ENCODE measurements at places on chromosomes 12 and 14.

DNA sequence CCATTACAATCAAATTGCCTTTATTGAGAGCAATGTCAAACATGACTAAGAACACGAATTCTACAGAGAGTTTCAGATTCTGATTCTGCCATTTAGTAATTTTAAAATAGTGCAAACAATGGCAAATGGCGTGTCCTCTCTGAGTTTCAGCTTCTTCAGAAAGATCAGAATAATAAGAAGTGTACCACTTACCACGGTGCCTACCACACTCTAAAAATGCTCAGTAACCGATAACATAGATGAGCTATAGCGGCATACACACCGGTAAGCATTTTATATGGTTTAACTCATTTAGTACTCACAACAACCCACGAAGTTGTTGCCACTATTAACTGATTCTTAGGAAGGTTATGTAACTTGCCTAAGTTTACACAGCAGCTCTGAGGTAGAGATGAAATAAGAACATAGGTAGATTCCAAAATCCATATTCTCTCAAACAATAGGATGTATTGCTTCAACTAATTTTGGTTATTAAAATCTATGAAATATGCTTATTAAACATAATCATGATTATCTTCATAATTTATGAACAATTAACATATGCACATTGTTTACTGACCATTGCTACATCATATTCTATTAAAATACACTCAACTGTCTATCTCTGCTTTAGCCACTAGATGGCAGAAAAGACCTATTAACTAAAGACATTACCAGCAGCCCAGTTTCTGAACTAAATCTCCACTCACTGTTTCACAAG is 38.3 kb downstream of the SLC6A15 start:
- no peak for DNase-seq

- DNase-seq = no peak
Measured at GRCh38 chr12:100216337-100216736, 15.7 kb downstream of the ACTR6 start.

GRCh38 chr14:72904840-72905561 is 11.1 kb upstream of the DPF3 start:
- no peak for DNase-seq

DNA sequence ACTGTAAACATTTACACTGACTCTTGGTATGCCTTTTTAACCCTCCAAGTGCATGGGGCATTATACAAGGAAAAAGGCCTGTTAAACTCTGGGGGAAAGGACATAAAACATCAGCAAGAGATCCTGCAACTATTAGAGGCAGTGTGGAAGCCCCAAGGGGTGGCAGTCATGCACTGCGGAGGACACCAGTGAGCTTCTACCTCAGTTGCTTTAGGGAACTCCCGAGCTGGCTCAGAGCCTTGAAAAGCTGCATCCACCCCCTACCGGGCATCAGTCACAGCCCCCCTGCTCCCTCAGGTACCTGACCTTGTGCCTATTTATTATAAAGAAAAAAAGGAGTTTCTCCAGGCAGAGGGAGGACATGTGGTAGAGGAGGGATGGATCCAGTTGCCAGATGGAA is 695.6 kb upstream of the LMO3 start:
- DNase-seq = no peak

DNA sequence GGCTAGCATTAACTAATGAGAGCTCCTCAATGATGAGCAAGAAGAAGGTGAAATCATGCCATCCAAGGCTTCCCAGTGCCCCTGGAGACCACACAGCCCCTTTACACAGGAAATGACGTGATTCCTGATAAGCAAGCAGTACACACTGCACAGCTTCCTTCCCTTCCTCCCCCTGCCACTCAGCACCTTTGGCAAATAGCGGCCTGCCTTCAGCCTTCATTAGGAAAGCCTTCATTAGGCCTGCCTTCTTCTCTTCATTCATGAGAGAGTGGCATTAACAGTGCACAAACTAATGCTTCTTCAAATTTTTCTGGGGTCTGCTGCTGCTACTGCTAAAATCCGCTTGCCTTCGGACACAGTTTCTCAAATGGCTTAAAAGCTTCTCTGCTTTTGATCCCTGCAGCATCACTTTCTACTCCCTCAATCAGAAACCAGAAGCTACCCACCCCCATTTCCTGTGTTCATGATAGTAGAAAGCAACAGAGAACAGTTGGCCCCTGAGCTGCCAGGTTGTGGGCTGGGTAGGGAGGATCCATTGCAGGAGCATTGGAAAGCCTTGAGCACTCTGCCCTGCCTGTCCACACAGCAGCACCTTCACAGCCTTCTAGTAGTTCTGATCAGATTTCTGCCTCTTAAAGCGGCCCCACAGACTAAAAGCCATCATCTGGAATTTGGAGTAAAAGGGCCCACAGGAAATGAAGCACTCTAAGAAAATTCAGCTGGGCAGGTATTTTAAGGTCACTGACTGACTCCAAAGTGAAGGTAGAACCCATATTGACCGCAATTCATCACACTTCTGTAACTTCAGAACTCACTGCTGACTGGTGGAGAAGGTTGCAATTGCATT is 103.8 kb upstream of the ETV6 start:
- DNase-seq = no peak

DNA sequence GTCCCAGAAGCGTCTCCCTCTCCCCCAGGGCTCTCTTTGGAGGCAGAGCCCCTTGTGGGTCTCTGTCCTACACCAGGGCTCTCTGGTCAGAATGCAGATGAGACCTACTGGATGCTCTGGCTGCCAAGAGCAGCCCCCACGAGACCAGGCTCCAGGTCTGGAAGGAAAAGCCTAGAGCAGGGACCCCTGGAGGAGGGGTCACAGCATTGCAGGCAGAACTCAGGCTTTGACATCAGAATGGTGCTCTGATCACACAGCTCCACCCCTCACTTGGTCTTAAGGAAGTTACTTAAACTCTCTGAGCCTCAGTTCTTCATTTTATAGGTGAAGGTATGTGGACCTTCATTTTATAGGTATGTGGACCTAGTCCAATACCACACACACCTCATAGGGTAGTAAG is 83.1 kb downstream of the ARL6IP4 start:
- DNase-seq = no peak

DNA sequence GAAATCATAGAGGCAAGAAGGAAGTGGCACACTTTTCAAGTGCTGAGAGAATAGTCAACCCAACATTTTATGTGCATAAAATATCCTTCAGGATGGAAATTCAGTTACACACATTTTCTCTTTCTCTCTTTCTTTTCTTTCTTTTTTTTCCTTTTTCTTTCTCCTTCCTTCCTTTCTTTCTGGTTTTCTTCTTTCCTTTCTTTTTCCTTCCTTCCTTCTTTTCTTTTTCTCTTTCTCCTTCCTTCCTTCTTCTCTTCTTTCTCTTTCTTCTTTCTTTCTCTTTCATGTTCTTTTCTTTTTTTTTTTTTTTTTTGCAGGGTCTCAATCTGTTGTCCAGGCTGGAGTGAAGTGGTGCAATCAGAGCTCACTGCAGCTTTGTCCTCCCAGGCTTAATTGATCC is 38.7 kb upstream of the OR5AU1 start:
- no peak for DNase-seq

- DNase-seq = no peak
Measured at GRCh38 chr14:91830777-91831176, 36.6 kb downstream of the TC2N start.

DNA sequence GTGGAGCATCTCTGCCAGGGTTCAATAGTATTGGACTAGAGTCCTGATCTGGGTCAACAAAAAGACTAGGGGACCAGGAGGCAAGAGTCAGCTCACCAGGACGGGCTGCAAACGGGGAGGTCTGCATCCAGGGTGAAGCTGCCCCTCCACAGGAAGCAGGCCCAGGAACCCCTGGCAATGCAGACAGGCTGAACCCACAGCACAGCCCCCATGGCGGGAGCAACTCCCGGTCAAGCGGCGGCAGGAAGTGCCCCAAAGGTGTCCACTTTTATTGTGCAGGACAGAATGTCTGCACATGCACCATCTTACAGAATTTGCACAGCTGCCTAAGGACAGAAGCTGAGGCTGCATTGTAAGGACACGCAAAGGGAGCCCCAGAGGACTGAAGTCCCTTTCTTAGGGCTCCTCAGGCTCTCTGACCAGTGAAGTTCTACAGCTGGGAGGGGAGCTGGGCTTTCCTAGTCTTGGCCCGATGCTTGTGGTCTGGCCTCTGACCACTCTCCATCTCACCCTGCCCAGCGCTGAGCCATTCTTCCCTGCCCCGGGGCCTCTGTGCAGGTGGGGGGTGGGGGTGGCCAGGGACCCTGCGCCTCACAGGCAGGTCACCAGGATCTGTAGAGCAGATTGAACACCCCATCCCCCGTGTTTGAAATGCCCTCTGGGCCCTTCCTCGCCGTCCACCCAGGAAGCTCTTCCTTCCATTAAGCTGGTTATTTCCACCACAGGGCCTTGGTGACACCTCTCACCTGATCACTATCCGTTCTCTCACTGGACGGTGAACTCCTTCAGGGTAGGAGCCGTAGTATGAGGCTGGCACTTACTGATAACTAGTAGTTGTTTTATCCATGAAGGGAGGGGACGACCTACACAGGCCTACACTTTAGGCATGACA is 75.9 kb downstream of the NINJ2 start:
- DNase-seq = no peak

- DNase-seq = no peak
Measured at GRCh38 chr12:1091350-1091749, 100.3 kb downstream of the ERC1 start.

DNA sequence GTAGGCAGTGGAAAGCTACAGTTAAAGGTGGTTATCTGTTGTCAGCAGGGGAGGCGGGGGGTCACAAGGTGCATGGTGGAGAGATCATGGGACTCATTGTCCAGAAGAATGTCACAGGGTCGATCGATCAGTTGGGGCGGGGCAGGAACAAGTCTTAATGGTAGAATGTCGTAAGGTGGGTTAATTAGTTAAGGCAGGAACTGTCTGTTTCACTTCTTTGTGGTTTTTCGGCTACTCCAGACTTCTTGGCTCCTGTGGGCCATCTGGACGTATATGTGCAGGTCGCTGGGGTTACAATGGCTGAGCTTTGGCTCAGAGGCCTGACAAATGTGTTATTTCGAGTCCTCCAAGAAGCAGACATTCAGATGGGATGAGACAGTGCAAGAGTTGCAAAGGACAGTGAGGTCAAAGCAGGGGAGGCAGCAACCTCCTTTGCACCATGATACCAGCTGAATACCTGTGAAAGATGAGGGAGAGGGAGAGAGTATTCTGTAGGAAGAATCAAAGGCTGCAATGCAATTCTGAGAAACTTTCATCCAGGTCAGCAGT is 246.9 kb upstream of the TMEM132C start:
- no peak for DNase-seq

DNA sequence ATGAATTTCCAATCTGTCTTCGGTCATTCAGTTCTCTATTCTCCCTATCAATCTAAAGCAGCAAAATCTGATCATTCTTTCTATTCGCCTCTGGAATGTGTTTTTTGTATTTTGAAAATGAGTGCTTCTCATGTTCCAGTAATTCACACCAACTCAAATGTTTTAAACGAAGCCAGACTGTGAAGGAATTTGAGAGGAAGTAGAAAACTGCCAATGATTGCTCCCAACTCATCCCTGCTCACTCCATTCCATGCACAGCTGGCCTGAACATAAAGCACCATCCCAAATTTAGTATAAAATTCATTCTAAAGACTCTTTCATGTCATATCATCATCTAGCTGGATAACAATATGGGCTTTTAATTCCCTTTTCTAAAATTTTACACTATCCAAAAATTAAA is 123.8 kb downstream of the DUSP6 start:
- no peak for DNase-seq

DNA sequence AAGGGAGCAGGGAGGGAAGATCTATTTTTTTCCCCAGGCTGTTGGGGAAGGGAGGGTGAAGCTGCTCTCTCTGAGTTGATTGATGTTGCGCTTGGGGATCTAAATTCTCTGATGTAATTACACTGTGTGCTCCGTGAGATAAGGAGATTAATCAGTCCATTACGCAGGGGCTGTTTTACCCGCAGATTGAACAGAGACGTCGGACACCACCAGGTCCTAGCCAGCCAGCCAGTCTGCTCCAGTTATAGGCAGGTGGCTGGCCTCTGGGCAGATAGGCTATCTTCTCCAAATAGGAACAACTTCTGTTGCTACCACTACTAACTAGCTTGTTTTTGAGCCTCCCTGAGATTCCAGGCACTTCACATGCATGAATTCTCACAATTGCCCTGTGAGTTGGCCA is 91.1 kb downstream of the SRRM4 start:
- DNase-seq = no peak
